ENCODE measurements at places on chromosomes 3 and 15.
A peak's percentile ranks its signal among the peaks of the same experiment; 100 is the strongest.

- H3K27ac ChIP-seq: no peak overlapping the region
- no peaks in the 10 kb centered on the region for H3K36me3 ChIP-seq
- H3K4me3 ChIP-seq: no peak overlapping the region
- H3K27me3 ChIP-seq: no peaks in the 10 kb centered on the region
- H3K4me1 ChIP-seq: peaks cover 8% of the 10 kb centered on the region
- no peak for DNase-seq
Measured at GRCh38 chr3:177545964-177546363, 348.7 kb upstream of the TBL1XR1 start.

DNA sequence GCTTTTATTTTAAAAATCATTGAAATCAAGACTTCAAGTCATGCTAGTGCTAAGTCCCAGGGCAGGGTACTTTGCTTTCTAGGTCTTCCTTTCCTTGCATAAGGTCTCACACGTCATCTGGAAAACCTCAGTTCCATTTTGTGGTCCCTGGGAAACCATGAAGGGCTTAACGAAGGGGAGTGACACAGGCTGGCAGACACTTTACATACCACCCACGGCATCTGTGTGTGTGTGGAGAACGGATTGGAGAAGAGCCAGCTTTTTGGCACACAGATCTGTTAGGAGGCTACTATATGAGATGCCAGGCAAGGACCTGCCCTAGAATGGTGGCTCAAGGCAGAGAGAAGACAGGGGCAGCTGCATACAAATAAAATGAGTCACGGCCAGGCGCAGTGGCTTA is 107.5 kb upstream of the NSMCE3 start:
- H3K27ac ChIP-seq: no peak overlapping the region
- no peak for DNase-seq
- no peaks in the 10 kb centered on the region for H3K4me1 ChIP-seq
- no peaks in the 10 kb centered on the region for H3K36me3 ChIP-seq
- no peak overlapping the region for H3K4me3 ChIP-seq
- H3K27me3 ChIP-seq: peaks cover 4% of the 10 kb centered on the region

DNA sequence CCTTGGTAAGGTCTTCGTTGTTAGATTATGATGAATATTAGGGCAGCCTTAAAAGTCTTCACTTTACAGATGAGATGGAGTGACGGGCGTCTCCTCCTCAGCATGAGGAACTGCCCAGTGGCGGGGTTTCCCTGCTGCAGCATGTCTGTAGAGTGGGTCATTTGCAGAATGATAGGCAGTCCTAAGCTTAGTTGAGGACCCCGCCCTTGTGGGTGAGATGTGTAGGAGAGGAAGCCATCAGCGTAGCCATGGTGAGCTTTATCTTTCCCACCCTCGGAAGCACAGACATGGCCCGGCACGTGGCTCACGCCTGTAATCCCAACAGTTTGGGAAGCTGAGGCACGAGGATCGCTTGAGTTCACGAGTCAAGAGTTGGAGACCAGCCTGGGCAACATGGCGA is 877 bp downstream of the NIT2 start:
- peak overlapping the region; percentile 90 for H3K27ac ChIP-seq
- no peaks in the 10 kb centered on the region for H3K27me3 ChIP-seq
- H3K4me1 ChIP-seq: peaks cover 21% of the 10 kb centered on the region
- peak overlapping the region; percentile 86 for H3K4me3 ChIP-seq

DNA sequence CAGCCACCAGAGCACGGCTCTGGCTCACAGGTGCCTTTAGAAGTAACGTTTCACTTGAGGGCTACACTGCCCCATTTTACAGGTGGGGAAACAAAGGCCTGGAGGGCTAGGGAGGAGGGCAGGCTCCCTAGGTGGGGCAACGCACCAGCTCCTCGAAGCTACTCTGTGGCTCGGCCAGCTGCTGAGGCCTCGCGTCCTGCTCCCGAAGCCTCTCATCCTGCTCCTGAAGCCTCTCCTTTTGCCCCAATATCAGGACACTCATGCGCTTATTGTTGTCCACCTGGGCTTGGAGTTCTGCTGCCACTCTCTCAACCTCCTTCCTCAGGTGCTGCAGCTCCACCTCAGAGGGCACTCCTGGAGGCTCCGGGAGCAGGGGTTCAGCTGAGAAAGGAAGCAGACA is 28.2 kb upstream of the OR4F6 start:
- H3K4me1 ChIP-seq: no peaks in the 10 kb centered on the region
- no peaks in the 10 kb centered on the region for H3K36me3 ChIP-seq
- H3K27me3 ChIP-seq: no peaks in the 10 kb centered on the region
- no peak overlapping the region for H3K27ac ChIP-seq

GRCh38 chr3:160090653-160091052 is 102.0 kb downstream of the IL12A start:
- no peak overlapping the region for H3K4me3 ChIP-seq
- no peaks in the 10 kb centered on the region for H3K36me3 ChIP-seq
- DNase-seq: no peak
- no peak overlapping the region for H3K27ac ChIP-seq
- H3K27me3 ChIP-seq: no peaks in the 10 kb centered on the region

- peak overlapping the region; percentile 85 for H3K4me3 ChIP-seq
- H3K27me3 ChIP-seq: peaks cover 80% of the 10 kb centered on the region
- DNase-seq: no peak
- H3K4me1 ChIP-seq: peaks cover 9% of the 10 kb centered on the region
Measured at GRCh38 chr15:93073465-93073952, 15.5 kb downstream of the RGMA start.

DNA sequence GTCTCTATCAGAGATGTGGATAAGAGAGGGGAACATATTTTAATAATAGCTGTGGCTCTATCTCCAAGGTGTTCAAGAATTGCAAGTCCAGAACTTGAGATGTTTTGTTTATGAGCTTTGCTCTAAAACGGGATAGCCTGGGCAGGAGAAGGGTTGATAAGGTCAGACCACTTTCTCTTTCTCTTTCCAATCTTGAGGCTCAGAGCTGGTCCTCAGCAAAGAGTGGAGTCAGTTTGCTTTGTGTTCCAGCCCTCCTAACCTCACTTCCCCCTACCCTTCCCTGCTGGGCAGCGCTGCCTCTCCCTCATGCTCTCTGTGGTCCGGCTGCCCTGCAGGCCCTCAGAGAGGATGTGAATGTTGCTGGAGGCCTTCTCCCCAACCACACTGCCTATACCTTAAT is 13.8 kb downstream of the KLHL6 start:
- H3K4me3 ChIP-seq: peak overlapping the region; percentile 41

DNA sequence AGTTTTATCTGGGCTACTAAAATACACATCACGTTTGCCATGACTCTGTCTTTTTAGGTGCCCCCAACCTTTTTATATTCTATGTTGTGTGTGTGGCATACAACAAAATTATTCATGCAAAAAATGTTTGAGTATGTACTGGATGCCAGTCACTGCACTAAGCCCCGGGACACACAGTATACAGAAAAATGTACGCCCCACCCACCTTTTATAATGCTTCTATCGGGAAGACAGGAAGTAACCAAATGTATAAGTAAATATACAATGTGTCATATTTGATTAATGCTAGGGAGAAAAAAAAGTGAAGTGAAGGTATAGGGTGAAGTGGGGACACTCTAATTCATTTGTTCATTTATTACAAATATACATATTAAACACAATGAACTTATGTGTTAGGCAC is 503.4 kb upstream of the MDFIC2 start:
- H3K27ac ChIP-seq: no peak overlapping the region
- peaks cover 9% of the 10 kb centered on the region for H3K27me3 ChIP-seq
- no peaks in the 10 kb centered on the region for H3K4me1 ChIP-seq
- no peak overlapping the region for H3K4me3 ChIP-seq

- no peak overlapping the region for H3K4me3 ChIP-seq
- no peaks in the 10 kb centered on the region for H3K4me1 ChIP-seq
- peaks cover 12% of the 10 kb centered on the region for H3K27me3 ChIP-seq
- H3K27ac ChIP-seq: no peak overlapping the region
- DNase-seq: no peak
- no peaks in the 10 kb centered on the region for H3K36me3 ChIP-seq
Measured at GRCh38 chr3:170606675-170607074, 20.8 kb upstream of the SLC7A14 start.

GRCh38 chr3:36494461-36495109 is 114.3 kb downstream of the STAC start:
- no peak overlapping the region for H3K4me3 ChIP-seq
- no peaks in the 10 kb centered on the region for H3K36me3 ChIP-seq
- H3K4me1 ChIP-seq: no peaks in the 10 kb centered on the region
- no peak for DNase-seq
- no peak overlapping the region for H3K27ac ChIP-seq

DNA sequence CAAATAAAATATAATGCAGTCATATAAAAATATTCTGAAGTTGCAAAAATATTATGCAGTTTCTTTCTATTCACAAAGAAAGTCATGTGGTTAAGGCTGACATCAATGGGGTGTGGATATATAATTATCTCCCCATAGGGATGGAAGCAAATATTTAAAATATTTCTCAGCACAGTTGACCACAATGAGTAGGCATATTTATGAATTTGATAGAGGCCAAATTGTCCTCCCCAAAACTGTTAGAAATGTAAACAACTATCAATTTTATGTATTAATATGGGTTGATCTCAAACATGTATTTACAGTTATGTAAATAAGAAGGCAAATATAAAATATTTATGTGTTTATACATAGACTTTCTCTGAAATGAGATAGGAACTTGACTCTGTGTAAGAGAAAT is 246.0 kb upstream of the CBLB start:
- no peak overlapping the region for H3K27ac ChIP-seq
- DNase-seq: no peak
- no peak overlapping the region for H3K4me3 ChIP-seq
- no peaks in the 10 kb centered on the region for H3K27me3 ChIP-seq
- peaks cover 13% of the 10 kb centered on the region for H3K4me1 ChIP-seq
- H3K36me3 ChIP-seq: peaks cover 4% of the 10 kb centered on the region

DNA sequence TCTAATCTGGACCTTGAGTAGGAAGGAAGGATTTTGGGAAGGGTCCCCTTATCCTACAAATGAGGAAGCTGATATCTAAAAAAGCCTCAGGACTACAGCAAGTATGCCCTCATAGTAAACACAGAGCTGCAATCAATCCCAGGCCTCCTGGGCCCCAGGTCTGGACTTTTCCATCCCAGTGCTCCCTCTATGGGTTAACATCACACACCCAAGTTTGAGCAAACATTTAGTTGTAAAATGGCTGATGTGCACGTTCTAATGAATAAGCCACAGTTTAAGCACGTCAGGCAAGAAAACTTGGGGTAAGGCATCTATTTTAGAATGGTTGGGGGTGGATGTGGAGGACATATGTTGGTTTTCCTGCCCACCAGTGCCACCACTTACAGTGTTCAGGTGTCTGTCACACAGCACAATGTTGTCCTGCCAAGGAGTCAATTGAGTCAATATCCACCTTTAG is 44.3 kb upstream of the UBE2E1 start:
- H3K4me3 ChIP-seq: no peak overlapping the region
- peaks cover 6% of the 10 kb centered on the region for H3K4me1 ChIP-seq
- no peak for DNase-seq
- peaks cover 3% of the 10 kb centered on the region for H3K27me3 ChIP-seq
- H3K27ac ChIP-seq: no peak overlapping the region
